ENCODE measurements at places on chromosomes 1 and 21.

DNA sequence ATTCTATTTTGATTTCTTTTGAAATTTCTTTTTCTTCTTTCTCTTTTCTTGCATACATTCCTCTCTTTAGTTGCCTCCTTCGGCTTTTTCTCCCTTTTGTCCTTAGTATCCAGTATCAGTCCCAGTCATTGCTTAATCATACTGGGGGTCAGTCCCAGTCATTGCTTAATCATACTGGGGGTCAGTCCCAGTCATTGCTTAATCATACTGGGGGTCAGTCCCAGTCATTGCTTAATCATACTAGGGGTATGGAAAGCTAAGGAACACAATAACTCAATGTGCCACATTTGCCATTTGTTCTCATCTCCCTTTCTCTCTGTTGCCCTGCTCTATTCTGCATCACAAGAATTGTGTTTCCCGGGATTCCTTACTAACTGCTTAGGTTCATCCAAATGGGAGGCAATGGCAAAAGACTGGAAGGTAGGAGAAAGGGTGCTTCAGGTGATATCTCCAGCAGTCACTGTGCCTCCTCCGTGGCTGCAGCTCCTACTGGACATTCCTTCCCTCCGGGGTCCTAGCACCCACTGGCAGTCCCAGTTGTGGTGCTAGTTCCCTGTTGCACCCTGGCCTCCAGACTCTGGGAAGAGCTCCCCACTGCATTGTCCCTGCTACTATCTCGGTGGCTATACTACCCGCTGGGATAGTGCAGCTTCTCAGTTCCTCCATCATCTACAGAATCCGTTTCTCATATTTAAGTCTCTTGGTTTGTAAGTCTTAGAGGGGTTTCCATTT, 32.6 kb upstream of the LAMC1 start:
- DNase-seq, result no peak

- no peak for DNase-seq
These were observed 221.3 kb downstream of the MRPL39 start for GRCh38 chr21:25385911-25386474.

GRCh38 chr1:27143401-27143800, 11.5 kb downstream of the SLC9A1 start:
- DNase-seq, result no peak

DNA sequence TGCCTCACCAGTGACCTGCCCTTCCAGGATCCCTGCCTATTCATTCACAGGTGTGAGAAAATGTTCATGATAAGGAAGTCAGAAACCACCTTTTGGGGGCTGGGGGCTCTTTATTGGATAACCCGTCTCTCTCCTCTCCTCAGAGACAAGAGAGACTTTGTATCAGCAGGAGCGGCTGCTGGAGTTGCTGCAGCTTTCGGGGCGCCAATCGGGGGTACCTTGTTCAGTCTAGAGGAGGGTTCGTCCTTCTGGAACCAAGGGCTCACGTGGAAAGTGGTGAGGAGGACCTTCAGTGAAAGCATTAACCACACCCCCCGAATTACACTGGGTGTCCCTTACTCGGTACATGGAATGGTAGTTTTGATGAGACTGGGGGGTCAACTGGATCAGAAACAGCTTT, 20.6 kb downstream of the NPPA start:
- no peak for DNase-seq

DNA sequence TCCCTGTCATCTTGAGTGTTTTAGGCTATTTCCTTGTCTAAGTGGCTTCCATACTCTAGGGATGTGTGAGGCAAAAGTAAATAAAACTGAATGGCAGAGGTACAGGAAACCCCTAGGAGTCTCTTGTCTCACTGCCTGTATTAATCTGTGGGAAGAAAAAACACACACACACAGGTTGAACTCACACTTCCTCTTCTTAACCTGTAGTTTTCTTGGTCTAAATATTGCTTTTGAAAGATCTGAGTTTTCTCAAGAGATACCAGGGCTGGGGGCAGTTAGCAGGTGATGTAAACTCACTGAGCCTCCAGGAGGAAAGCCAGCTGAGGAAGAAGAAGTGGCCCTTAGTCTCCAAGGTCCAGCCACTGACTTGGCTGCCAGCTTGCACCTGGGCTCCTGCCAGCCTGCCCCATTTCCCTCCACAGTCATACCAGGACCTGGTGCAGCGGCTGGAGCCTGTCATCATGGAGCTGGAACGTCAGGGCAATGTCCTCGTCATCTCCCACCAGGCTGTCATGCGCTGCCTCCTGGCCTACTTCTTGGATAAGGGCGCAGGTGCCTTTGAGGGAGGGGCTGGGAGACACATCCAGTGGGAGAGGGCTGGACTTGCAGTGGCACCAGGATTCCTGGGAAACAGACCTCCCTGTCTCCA, 16.9 kb downstream of the PFKFB2 start:
- DNase-seq, result no peak
